Stimulated activated CD8-positive, alpha-beta memory T cell treated with anti-CD3 and anti-CD28 coated beads, Interleukin-15, amount 100 ng/mL, for 48 hours (primary cell): ENCODE measurements at places on chromosomes 5 and 9.

- no peak for DNase-seq
Observed at GRCh38 chr5:50663636-50664035, 2.8 kb upstream of the PARP8 start.

DNA sequence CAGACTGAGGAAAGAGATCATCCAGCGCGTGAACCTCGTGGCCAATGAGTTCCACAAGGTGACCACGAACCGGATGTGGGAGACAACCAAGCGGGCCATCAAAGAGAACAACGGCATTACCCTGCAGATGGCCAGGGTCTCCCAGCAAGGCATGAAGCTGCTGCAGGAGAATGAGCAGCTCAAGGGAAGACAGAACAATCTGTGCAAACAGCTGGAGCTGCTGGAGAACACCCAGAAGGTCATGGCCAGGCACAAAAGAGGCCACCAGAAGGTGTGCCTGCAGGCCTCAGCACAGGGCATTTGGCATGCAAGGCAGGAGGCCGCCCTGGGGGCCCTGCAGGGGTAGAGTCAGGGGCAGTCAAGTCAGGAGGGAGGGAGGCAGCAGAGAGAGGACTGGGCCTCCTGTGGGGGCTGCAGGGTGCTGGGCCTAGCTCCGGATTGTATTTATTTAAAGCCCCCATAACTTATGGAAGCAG, 4.2 kb downstream of the PTRH1 start:
- no peak for DNase-seq

GRCh38 chr9:1870915-1871314, 144.2 kb upstream of the SMARCA2 start:
- DNase-seq, result no peak

- no peak for DNase-seq
Observed at GRCh38 chr9:23941051-23941450, 115.0 kb upstream of the ELAVL2 start.

DNA sequence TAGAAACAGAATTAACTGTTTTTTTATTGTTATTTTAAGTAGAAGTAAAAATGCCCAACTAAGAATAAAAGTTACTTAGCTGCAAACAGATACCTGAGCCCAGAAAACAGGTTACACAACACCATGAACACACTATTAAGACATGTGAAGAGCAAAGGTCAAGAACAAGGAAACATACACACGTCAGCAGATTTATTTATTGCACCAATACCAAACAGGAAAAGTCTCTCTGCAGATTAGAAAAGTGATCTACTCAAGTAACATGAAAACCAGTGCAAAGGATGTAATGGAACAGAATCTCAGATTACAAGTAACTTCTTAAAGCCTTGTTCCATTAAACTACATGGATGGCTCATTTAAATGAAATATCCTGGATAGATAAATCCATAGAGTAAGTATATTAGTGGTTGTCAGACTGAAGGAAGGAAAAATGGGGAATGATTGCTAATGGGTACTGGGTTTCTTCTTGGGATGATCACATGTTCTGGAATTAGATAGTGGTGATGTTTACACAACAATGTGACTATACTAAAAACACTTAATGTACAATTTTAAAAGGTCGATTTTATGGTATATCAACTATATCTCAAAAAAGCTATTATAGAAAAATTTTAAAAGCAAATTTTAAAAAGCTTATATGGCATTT, 6.1 kb downstream of the SAR1B start:
- DNase-seq, result no peak

DNA sequence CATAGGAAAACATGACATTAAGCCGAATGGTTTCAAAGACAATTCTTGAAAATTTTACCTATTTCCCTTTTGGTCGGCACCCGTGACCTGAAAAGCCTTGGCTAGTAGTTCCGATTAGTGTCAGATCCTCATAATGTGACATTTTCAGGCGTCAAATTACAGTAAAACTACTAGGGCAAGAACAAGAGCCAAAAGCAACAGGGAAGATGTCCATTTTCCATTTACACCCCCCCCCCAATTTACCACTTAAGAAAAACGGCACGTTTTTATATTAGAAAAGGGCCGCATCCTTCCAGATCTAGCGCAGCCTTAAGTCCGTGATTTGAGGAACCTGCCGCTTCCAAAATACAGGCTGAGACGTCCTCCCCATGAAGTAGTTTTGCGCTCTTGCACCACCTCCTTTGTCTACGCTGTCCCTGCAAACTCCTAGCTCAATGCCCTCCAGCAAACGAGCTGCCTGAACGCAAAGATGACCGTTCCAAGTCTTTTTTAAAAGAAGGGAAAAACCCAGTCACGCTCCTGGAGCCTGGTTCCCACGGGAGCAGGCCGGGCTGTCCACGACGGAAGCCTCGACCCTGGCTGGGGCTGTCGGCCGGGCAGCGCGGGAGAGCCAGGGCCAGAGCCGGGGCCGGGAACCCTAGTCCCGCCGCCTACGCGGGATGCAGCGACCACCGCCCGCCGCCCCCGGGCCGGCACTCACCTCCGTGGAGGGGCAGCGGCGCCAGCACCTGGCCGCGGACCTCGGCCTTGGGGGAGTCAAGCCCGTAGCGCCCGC, 616 bp downstream of the RNF130 start:
- no peak for DNase-seq

GRCh38 chr9:126857261-126857960, 3.0 kb upstream of the ZBTB34 start:
- DNase-seq, result no peak

GRCh38 chr9:107211284-107211923, 71.7 kb upstream of the RAD23B start:
- DNase-seq, result no peak

DNA sequence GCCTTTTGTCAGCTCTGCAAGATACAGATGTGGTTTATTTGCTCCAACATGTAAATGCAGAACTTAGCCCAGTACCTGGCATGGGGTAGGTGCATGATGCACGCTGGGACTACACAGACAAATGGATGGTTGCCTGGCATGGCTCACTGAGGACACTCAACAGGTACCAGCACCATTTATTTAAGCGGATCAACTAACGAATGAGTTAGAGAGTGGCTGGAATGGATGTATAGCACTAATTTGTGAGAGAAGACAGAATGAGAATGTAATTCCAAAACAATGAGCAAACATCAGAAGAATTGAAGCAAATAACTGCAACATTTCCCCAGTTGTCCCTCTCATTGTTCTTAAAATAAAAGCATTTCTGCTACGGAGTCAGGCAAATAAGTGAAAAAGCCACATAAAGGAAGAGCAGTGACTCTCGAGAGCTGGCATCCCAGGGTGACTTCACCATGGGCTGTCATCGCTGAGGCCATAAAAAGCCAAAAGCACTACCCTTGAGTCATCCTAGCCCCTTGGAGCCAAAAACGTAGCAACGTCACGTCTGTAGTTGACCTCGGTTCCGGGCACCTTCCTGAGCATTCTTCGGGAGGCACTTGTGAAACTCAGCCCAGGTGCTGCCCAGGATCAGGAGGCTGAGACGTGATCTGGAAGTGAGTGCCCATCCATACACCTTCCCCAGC, 290.3 kb downstream of the NSG2 start:
- DNase-seq, result no peak

DNA sequence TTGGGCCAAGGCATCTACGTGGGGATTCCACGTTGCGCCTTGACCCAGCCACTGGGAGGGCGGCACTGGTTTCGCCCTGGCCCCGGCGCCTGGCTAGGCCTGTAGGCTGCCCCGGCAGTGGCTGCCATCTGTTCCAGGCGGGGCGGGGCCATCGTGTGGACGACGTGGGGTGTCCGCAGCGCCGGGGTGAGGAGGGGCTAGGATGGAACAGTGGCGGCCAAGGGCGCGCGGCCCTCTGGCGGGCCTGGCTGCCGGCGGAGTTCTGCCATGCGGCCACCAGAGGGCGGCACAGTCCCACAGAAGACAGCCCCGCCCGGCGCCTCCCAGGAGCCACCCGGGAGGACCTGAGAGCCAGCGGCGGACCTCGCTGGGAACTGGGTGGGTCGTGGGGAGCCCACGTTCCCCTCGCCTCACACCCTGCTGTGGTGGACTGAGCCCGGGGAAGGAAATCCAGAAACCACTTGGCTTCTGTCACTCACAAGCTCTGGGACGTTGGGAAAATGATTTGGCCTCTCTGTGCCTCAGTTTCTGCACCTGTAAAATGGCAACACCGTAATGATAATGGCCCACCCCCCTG, 22.6 kb upstream of the RAPGEF1 start:
- DNase-seq, result peak; percentile 59

DNA sequence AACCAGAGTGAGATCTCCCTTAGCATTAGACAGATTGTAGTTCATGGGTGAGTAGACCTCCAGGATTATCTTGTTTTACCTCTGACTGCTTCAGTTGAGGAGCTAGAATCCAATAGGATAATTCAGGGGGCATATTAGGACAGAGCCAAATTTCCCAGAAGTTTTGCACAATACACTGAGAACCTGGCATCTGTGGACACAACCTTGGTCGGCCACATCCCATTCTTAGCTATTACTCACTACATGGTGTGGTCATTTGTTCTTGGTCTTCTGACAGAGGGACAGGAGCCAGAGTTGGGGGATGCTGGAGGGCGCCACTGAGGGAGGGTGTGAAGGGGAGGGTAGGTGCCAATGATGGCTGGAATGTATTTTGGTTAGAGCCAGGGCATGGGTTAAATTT, 66.6 kb downstream of the NPR3 start:
- no peak for DNase-seq

DNA sequence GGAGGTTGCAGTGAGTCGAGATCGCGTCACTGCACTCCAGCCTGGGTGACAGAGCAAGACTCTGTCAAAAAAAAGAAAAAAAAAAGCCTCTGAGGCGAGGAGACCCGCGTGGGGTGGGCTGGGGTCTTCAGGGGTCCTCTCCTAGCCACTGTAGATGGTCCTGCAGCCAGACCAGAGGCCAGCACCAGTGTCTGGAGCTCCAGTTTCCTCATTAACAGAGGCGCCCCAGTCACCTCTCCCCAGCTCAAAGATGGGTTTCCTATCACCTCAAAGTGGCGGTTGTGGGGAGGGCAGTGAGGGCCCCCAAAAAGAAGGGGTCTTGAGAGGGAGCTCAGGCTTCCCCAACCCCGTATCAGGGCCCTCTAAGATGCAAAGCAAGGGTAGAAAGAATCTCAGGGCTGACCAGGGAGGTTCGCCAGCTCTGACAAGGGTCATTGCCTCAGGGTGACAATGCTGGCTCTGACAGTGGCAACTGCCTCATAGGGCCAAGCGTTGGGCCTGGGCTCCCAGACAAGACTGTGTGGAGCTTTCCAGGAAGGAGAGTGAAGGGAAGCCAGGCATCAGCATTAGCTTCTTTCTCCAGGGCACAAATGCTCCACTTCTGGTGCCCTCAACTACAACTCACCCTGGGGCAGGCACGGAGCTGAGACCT, 15.0 kb downstream of the STK10 start:
- no peak for DNase-seq

DNA sequence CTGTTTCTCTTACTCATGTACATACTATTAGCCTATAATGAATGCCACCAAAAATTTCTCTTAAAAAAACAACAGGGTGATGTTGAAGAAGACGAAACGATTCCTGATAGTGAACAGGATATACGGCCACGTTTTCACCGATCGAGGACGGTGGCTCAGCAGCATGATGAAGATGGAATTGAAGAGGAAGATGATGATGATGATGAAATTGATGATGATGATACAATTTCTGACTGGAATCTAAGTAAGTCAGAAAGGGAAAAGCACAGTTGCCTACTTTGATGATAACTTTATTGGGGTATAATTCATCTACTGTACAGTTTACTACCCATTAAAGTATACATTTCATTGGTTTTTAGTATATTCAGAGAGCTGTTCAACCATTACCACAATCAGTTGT, 66.5 kb downstream of the TNPO1 start:
- no peak for DNase-seq

DNA sequence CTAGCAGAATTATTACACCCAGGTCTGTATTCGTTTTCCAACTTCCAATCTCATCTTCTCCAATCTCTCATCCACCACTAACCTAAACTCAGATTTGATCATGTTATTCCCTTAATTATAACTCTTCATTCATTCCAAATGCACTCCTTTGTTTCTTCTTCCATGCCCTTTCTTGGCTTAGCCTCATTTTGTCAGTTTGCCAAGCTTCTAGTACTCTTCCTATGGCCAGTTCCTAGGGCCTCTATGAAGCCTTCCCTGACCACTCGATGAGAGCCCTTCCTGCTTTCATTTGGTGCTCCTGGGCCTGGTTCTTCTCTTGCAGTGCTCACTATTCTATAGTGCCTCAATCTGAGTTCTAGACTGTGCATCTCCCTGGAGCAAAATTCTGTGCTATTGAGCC, 5.8 kb downstream of the FAM219A start:
- DNase-seq, result no peak

GRCh38 chr5:131430794-131431193, 166.9 kb downstream of the CDC42SE2 start:
- no peak for DNase-seq

GRCh38 chr9:13750061-13750460, 470.6 kb upstream of the MPDZ start:
- no peak for DNase-seq

GRCh38 chr5:133995341-133995740, 9.4 kb downstream of the VDAC1 start:
- DNase-seq, result no peak

- no peak for DNase-seq
Observed at GRCh38 chr5:173733021-173733420, 116.6 kb upstream of the BOD1 start.

GRCh38 chr9:28342815-28343338, 769.6 kb upstream of the C9orf72 start:
- DNase-seq, result no peak
